Psoas muscle (tissue), 8 donors: ENCODE measurements at places on chromosomes 1 and 21. TPM values are rescaled to one million over a fixed set of nuclear protein-coding genes. Genes with fewer than 3 reads are reported as not detected.

ICOSLG gene
- total RNA-seq, result 5.9 TPM

- DNase-seq, result peak; percentile 60
These were observed 852 bp downstream of the KTI12 start for GRCh38 chr1:52032785-52033131.

- no peak for DNase-seq
These were observed 1304.2 kb upstream of the ADGRL4 start for GRCh38 chr1:80310703-80311245.

GRCh38 chr21:35275776-35276175 lies 226.7 kb upstream of the RUNX1 start:
- DNase-seq, result no peak

- no peak for DNase-seq
These were observed 7.5 kb downstream of the FAM163A start for GRCh38 chr1:179750630-179751029.

DNA sequence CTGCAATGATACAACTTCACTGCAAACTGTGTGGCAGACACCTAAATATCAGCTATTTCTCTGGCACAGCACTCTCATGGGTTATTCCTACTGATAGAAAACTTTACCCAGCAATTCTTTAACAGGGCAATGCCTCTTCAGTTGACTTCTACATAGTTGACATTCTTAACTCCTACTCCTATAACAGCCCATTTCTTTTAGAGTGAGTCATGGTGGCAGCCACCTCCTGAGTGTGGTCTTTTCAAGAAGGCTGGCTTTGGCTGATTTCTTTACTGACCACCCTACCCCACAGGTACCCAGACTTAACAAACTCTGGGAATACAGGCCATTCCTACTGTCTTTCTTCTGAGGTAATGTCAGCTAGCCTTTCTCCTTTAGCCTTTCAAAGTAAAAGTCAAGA lies 805.8 kb upstream of the ADGRL2 start:
- no peak for DNase-seq

GRCh38 chr1:54273092-54273794 lies 73.3 kb downstream of the MRPL37 start:
- DNase-seq, result peak; percentile 91

DNA sequence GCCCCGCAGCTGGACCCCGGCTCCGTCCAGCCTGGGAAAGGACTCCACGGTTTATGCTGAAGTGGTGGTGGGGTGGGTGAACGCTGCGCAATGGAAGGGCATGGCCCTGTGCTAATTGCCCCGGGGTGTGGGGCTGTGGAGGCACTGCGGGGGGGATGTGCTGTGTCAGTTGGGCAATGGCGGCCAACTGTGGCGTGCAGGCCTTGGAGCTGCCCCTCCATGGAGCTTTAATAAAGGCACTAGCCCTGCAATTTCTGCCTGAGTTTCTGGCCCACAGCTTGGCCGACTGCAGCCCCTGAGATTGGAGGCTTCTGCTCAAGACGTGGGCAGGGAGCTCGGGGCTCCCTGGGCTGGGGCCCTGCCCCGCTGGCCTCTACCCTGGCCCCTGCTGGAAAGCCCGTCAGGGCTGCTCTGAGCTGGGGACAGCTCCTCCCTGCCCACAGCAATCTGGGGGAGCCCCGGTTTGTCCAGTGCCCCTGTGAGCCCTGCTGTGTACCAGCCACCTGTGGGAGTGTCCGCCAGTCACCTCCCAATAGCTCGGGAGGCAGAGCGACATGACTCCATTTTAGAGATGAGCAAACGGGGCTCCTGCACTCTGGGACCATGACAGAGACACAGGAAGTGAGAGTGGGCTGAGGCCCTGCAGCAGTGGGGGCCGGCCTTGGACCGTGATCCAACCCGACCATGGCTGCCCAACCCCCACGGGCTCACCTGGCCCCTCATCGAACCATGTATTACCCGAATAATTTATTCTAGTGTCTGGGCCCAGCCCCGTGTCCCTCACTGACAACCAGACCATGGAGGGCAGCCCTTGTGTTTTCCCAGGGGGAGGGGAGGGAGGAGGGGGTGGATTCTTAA lies 8.7 kb upstream of the TNFRSF14 start:
- no peak for DNase-seq

GRCh38 chr1:39927538-39927937 lies 25.8 kb upstream of the MYCL start:
- DNase-seq, result no peak

- DNase-seq, result no peak
These were observed 90.8 kb upstream of the CCDC190 start for GRCh38 chr1:162951553-162952315.

DNA sequence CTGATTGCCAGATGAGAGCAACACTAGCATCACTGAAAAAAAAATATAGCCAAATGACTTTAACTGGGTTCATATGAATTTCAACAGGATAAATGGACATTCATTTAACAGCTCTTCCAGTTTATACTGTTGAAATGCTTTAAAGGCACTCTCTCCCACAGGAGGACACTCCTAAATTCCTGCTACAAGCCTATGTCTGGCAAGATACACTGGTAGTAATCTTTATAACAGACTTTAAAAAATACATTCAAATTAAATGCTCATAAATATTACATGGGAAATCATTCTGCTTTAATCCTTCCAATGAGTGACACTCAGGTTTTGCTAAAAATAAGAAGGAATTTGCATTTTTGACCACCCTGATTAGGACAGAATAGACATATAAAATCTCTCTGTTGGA lies 526.7 kb upstream of the ADAMTS5 start:
- DNase-seq, result no peak
